ENCODE measurements at places on chromosomes 1 and 21. TPM values are rescaled to one million over a fixed set of nuclear protein-coding genes. Genes with fewer than 3 reads are reported as not detected.

The GNPAT gene
- 46.6 TPM for polyA plus RNA-seq

- H3K4me1 ChIP-seq: peaks cover 63% of the 10 kb centered on the region
- H3K4me3 ChIP-seq: no peak overlapping the region
- peak overlapping the region; percentile 90 for H3K27ac ChIP-seq
- no peaks in the 10 kb centered on the region for H3K36me3 ChIP-seq
These were observed 99.5 kb downstream of the CASZ1 start for GRCh38 chr1:10696977-10697376.

DNA sequence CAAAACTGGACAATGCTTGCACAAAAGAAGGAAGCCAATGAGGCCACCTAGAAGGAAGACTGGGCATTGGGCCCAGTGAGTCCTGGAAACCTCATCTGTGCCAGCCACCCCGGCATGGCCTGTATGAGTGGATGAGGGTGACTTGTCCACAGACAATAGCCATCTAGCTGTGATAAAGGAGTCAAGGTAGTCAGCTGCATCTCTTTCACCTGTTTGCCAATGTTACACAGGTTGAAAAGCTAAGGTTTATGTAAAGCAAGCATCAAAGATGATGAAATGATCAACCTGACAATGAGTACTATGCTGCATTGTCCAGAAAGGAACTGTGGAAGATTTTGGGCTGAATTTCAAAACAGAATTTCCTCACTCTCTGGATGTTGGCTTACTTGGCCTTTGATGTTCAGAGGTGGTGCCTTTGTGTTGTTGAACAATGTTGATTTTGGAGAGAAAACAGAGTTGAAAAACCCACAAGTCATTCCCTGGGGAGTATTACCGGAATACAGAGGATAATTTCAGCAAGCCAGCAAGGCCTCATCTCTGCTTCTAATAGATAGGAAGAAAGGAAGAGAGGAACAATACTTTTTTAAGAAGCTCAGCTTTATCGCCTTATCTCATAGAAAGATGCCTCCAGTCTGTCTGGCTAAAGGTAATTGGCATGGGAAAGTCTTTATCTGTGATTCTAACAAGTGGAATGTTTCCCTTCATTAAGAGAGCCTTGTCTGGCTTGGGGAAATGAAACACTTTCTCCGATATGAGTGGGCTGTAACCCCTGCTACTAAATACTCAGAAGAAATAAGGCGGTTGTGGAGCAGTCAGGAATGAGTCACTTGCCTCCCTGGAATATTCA, 11.4 kb upstream of the SELE start:
- no peak overlapping the region for H3K27ac ChIP-seq
- H3K36me3 ChIP-seq: no peaks in the 10 kb centered on the region
- DNase-seq: no peak
- no peaks in the 10 kb centered on the region for H3K27me3 ChIP-seq

The PRDM16 gene
- 8.2 TPM for polyA plus RNA-seq

The HEYL gene
- 3.4 TPM for polyA plus RNA-seq

The ANKRD45 gene
- polyA plus RNA-seq: 0.19 TPM

GRCh38 chr1:78005755-78006154, 1.0 kb downstream of the DNAJB4 start:
- H3K27me3 ChIP-seq: no peaks in the 10 kb centered on the region
- H3K4me1 ChIP-seq: peaks cover 57% of the 10 kb centered on the region
- peak overlapping the region; percentile 53 for H3K4me3 ChIP-seq
- H3K27ac ChIP-seq: peak overlapping the region; percentile 88

GRCh38 chr1:219433001-219433400, 179.9 kb downstream of the ZC3H11B start:
- no peaks in the 10 kb centered on the region for H3K36me3 ChIP-seq
- peak; percentile 14 for DNase-seq
- H3K27ac ChIP-seq: no peak overlapping the region

GRCh38 chr1:59509341-59509875, 212.5 kb downstream of the FGGY start:
- no peaks in the 10 kb centered on the region for H3K36me3 ChIP-seq
- DNase-seq: no peak
- no peaks in the 10 kb centered on the region for H3K27me3 ChIP-seq

DNA sequence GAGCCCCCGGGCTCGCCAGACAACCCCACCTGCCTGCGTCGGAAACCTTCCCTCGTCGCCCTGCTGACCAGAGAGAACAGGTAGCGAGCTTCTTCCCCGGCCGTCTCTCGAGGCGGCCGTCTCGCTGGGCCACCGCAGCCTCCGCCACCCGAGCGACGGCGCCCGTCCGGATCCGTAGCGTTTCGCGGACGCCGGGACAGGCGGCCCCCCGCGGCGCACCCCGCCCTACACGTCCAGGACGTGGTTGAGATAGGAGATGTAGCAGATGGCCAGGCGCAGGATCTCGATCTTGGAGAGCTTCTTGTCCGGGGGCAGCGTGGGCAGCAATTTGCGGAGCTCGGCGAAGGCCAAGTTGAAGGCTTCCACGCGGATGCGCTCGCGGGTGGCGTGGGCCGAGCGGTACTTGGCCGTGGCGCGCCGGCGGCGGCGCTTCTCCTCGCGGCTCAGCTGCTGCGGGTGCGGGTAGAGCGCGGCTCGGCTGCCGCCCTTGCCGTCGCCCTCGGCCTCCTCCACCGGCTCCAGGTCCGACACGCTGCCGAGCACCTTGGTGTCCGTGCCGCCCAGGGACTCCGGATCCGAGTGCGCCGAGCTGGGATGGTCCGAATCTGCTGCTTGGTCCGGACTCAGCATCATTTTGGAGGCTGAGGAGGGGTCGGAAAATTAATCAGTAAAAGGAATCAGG, 3.0 kb downstream of the NHLH2 start:
- no peaks in the 10 kb centered on the region for H3K36me3 ChIP-seq
- H3K4me1 ChIP-seq: peaks cover 23% of the 10 kb centered on the region
- peaks cover 33% of the 10 kb centered on the region for H3K27me3 ChIP-seq
- no peak for DNase-seq

DNA sequence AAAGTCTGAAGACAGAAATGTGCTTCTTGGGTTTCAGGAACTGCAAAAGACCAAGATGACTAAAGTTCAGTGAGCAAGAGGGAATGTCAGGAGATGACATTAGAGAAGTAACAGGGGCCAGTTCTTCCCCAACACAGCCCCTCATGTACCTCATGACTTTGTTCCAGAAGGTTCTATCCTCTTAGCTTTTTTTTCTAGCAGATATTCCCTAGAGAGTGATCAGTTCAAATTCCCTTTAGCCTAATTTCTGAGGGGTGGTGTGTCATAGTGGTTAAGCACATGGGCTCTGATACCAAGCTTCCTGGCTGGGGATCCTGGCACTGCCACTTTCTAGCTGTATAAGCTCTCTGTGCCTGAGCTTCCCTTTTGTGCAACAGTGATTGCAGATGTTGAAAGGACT, 108.0 kb downstream of the LBR start:
- H3K36me3 ChIP-seq: no peaks in the 10 kb centered on the region
- no peak overlapping the region for H3K4me3 ChIP-seq
- no peaks in the 10 kb centered on the region for H3K4me1 ChIP-seq
- no peak overlapping the region for H3K27ac ChIP-seq

The KCNJ9 gene
- 0.06 TPM for polyA plus RNA-seq

GRCh38 chr1:204818998-204819397, 51.7 kb upstream of the NFASC start:
- no peak overlapping the region for H3K4me3 ChIP-seq
- no peaks in the 10 kb centered on the region for H3K27me3 ChIP-seq
- peak overlapping the region; percentile 62 for H3K27ac ChIP-seq
- DNase-seq: no peak

The DDR2 gene
- polyA plus RNA-seq: 6.8 TPM

- H3K27ac ChIP-seq: no peak overlapping the region
- no peaks in the 10 kb centered on the region for H3K36me3 ChIP-seq
- no peaks in the 10 kb centered on the region for H3K4me1 ChIP-seq
These were observed 275.5 kb upstream of the CACYBP start for GRCh38 chr1:174724219-174724618.

GRCh38 chr1:36941316-36941978, 92.9 kb downstream of the GRIK3 start:
- H3K4me3 ChIP-seq: no peak overlapping the region
- H3K27ac ChIP-seq: no peak overlapping the region
- H3K27me3 ChIP-seq: no peaks in the 10 kb centered on the region
- no peaks in the 10 kb centered on the region for H3K36me3 ChIP-seq

- no peaks in the 10 kb centered on the region for H3K27me3 ChIP-seq
- no peaks in the 10 kb centered on the region for H3K36me3 ChIP-seq
- H3K4me1 ChIP-seq: peaks cover 22% of the 10 kb centered on the region
These were observed 6.1 kb upstream of the EVA1C start for GRCh38 chr21:32406405-32406804.

DNA sequence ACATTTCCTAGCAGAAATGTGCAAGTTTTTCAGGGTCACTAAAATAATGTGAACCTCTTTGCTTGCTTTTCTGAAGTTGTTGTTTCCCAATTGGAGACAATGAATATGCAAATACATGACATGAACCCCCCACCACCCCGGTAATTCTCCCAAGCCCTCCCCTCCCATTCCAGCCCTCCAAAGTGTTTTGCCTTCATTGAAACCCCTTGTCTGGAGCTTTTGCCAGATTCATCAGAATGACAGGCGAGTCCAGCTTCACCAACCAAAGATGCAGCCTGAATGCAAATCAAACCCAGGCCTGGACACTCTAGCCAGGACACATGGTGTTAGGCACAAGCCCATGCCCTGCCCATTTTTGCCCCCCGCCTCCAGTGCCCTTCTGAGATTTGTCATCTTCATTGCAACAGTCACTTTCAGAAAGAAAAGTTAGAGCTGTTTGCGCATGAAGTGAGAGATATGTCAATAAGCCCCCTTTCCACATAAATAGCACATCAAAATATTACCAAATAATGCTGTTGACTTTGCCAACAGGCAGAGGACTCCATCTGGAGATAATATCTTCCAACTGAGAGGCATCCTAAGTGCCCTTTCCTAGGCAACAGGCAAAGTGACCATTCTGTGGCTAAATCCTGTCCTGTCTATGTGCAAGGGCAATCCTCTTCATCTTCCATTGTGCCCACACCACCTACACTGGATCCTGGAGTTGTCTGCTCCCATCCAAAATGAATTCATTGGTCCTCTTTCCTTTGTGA, 145.6 kb upstream of the NFIA start:
- H3K27ac ChIP-seq: no peak overlapping the region
- H3K27me3 ChIP-seq: no peaks in the 10 kb centered on the region
- no peaks in the 10 kb centered on the region for H3K4me1 ChIP-seq

DNA sequence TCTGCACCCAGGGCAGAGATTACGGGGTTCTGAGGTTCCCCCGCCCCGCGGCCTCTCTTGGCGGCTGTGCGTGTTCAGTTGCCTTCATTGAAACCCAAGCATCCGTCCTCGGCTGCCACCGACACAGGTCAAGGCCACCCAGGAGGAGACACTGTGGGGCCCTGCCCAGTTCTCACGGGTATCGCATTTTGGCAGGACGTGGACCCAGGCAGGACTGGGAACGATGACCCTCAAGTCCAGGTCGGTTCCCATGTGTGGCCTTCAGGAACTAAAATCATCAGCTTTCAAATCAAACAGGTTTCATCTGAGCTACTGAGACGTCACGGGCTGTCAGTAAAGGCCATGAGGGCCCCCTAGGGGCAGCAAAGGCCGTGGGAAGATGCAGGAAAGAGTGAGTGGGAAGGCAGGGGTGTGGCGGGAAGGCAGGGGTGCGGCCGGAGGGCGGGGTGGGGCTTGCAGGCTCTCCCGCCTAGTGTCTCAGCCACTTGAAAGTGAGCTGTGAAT, 7.0 kb upstream of the C1orf174 start:
- no peak overlapping the region for H3K27ac ChIP-seq

The DISP1 gene
- polyA plus RNA-seq: 0.87 TPM

GRCh38 chr1:14773396-14774025, 175.0 kb downstream of the KAZN start:
- no peaks in the 10 kb centered on the region for H3K27me3 ChIP-seq
- H3K4me1 ChIP-seq: no peaks in the 10 kb centered on the region
- no peaks in the 10 kb centered on the region for H3K36me3 ChIP-seq
- no peak for DNase-seq
- H3K4me3 ChIP-seq: no peak overlapping the region

The SVBP gene
- 51.2 TPM for polyA plus RNA-seq

Data from stomach (tissue), 19 donors.